ENCODE measurements at places on chromosomes 16 and 17.
A peak's percentile ranks its signal among the peaks of the same experiment; 100 is the strongest.

- DNase-seq: peak; percentile 54
Observed at GRCh38 chr16:66924527-66925321, 611 bp downstream of the RRAD start.

DNA sequence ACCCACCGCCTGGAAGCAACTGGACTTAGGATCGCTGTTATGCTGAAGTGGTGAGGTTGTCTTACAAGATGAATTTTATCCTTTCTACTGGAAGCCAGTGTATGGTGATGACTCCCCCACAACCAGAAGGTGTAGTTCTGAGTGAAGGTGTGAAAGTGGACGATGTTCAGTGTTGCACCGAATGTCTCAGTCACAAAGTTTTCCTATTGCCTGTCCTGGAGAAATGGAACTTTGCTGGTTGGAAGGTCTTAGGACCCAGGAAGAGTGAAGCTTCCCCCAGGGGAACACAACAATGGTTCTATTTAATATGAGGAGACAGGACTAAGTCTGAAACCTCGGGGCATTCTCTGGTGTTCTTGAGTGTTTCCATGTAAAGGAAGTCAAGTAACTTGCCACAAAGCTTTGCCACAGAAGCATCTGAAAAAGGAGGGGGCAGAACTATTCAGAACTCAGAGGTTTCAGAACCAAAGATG lies 44.2 kb downstream of the USP22 start:
- DNase-seq: no peak

DNA sequence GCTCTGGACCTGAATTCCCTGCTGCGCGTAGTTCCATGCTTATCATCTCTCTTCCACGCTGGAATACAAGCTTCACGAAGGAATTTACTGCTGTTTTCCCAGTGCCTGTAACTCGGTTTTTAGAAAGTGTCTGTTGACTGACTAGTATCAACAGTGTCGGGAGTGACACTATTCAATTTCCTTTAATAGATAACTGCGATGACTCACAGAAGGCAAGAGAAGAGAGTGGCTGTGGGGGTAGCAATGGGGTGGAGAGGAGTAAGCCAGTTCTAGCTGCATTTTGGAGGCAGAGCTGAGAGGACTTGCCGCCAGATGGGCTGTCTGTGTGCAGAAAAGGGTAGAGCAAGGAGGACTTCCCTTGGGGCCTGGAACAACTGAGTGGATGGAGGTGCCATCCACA lies 25.2 kb downstream of the B4GALNT2 start:
- no peak for DNase-seq

DNA sequence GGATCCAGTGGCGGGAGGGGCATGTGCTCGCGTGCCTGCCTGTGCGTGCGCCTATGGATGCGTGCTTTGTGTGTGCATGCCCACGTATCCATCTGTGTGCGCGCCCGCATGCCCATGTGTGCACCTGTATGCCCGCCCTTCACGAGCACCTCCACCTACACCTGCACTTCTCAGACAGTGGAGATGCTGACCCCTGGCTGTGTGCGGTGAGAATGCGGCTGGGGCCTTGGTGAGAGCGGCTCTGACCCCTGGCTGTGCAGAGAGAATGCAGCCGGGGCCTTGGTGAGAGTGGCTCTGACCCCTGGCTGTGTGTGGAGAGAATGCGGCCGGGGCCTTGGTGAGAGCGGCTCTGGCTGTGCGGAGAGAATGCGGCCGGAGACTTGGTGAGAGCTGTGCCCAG lies 33.9 kb downstream of the AXIN1 start:
- DNase-seq: no peak

- DNase-seq: no peak
Observed at GRCh38 chr17:79298799-79299198, 224.2 kb downstream of the ENGASE start.

GRCh38 chr17:18191236-18191667 lies 7.6 kb downstream of the ALKBH5 start:
- no peak for DNase-seq

- no peak for DNase-seq
Observed at GRCh38 chr17:58535431-58535830, 21.0 kb upstream of the MTMR4 start.
